Colonic mucosa (tissue), 4 donors: ENCODE measurements at places on chromosomes 7 and 10.
A peak's percentile ranks its signal among the peaks of the same experiment; 100 is the strongest.

DNA sequence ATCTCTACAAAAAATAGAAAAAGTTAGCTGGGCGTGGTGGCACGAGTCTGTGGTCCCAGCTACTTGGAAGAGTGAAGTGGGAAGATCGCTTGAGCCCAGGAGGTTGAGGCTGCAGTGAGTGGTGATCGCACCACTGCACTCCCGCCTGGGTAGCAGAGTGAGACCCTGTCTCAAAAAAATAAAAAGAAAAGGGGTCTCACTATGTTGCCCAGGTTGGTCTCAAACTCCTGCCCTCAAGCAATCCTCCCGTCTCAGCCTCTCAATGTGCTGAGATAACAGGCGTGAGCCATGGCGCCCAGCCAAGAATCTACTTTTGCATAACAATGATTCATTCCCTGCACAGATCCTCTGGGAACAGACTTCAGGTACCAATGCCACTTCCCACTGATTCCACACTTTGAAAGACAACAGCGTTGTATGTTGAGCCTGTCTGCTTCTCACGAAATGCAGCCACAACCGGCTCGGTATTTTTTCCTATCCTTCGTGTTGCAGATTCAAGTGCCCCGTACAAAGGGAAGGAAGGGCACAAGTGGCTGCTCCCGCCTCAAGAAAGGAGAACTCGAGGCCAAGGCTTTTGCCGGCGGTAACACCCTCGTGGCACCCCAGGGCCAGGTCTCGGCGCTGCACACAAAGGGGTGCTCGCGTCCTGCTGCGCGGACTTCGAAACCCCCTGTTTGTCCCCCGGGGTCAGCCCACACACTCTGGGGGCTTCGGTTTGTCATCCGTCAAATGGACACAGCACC, 745 bp downstream of the DAGLB start:
- DNase-seq: peak; percentile 91

GRCh38 chr10:123995461-123996131, 97.8 kb downstream of the CHST15 start:
- DNase-seq: peak; percentile 49

DNA sequence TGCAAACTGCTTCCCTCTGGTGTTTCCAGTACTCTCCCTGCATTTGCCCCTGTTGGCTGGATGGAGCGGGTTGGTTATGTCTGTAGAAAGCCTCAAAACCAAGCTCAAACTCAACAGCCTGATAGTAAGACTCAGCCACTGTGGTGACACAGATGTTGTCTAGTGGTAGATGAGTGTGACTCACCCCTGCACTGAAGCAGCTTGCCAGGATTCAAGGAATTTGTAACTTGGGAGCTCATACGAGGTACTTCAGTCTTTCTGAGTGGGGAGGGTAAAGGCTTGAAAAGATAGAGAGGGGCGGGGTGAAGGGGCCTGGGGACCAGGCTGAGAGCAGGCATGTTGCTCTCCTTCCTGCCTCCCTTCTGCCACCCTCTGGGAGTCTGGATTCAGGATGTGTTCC, 22.9 kb upstream of the AQP1 start:
- no peak for DNase-seq

DNA sequence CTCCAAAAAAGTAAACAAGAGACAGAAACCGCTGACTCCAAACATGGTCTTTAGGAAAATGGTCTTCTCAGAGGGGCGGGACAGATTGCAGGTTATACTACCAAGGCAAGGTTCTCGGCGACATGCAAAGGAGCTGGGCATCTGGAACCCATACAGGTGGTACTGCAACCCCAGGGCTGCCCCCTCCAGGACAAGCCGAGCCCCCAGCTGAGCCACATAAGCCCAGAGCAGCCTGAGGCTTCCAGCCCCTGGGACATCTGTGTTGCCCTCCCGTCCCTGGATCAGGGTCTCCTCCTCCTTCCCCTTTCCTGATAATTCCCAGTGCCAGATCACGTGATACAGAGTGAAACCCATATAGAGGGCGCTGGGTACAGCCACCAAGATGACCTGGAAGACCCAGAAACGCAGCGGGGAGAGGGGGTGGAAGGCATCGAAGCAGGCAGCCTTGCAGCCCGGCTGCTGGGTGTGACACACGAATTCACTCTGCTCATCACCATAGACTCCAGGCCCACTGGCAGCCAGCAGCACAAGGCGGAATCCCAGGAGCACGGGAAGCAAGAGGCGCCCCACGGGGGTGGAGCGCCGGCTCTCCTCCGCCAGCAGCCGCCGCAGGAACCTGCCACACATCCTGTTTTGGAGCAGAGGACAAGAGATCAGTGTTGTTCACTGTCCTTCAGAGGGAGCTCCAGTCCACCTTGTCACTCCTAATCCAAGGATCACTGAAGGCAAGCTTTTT, at the start of gene GJC3:
Gene GJC3 (minus strand): TSS at position 627 of the 736 bp plus-strand sequence. CDS start 0 bp downstream, at position 627.
- DNase-seq: peak; percentile 38

DNA sequence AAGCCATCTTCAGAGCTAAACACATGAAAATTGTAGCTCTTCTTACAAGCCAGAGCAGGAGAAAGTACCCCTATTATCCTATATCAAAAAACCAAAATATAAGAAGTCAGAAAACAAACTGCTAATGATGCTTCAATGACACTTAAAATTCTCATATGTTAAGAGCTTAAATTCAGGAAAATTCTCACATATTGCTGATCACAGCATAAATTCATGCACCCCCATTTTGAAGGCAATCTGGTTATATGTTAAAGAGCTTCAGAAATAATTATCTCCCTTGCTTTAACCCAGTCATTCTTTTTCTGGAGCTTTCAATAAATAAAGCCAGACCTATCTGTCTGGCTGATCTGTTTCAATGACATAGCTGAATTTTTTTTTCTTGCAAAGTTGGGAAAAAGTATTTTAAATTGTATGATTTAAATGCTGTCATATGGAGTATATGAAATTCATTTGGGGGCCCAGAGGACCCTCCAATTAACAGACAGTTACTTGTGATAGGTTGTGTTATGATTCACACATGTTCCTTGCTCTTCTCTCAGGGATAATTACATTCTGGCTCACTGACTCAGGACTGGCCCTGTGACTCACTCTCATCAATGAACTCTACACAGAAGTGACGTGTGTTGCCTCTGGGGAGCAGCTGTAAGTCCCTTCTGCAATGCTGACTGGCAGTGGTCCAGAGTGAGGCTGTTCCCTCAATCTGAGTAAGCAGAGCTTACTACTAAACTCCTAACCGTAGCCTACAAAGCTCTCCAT, 85.2 kb downstream of the HGF start:
- DNase-seq: peak; percentile 75

GRCh38 chr7:117435475-117436043, 8.3 kb upstream of the ASZ1 start:
- no peak for DNase-seq

DNA sequence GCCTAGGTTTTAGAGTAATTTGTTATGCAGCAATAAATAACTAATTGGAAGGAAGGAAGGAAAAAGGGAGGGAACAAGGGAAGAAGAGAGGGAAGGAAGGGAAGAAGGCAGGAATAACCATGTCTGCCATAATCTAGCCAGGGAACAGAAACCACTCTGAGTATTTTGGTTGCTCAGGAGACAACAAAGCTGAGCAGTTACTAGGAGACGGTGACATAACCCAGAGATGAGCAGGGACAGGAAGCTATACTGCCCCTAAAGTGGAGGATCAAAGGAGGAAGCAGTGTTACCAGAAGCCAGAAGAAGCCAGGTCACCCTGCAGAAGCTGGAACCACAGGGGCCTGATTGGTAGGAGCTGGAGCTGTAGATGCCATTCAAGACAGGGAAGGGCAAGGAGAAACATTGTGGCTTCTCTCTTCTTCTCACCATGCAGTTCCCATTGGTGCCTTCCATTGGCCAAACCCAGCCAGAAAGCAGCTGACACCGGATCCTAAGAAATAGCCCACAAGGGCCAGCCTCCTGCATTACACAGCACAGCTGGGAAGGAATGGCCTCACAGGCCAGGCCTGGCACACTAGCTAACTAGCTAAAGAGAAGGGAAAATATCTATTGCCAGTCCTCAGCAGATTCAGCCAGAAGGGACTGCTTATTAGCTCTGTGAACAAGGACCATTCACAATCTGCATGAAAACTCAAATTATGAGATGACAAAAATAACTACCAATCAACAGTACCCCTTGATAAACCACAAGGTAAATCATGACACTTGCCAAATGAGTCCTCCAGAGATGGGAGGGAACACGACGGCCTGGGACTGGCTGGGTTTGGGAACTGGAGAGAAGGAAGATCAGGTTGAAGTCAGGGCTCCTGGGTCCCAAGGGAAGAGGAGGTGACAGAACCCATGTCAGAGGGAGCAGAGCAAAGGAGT, 184.5 kb upstream of the NFE2L3 start:
- DNase-seq: no peak

GRCh38 chr7:124940306-124940705, 10.7 kb upstream of the POT1 start:
- no peak for DNase-seq

GRCh38 chr7:34451923-34452322, 206.1 kb upstream of the NPSR1 start:
- no peak for DNase-seq

- peak; percentile 36 for DNase-seq
These were observed 260.3 kb downstream of the AHR start for GRCh38 chr7:17558558-17559332.

GRCh38 chr10:5659702-5660528, 6.5 kb downstream of the ASB13 start:
- DNase-seq: peak; percentile 70

DNA sequence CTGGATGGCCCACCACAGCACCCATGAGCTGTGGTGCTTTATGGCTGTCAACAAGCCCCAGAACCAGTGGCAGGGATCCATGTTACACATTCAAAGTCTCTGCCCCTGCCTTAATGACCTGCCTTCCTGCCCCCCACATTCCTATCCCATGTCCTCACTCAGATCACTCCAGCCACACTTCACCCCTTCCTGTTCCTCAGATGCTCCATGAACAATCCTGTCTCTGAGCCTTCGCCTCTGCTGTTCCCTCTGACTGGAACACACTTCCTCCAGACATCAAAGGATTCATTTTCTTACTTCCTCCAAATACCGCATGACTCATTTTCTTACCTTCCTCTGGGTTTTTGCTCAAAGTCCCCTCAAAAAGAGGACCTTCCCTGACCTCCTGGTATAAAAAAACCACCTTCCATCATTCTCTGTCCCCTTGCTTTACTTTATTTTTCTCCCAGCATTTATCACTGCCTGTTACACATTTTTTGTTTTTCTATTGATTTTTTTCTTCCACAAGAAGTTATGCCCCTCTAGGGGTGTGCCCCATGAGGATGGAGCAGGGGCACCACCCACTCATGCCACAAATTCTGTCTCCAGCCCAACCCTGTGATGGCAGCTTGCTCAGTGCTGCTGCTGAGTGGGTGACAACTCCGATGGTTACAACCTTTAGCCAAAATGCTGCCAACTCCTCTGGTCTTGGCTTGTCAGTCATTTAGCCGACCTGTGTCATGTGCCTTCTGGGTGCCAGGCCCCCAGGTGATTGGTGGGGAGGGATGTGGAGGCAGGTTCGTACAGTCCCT, 18.2 kb downstream of the COL13A1 start:
- DNase-seq: no peak

DNA sequence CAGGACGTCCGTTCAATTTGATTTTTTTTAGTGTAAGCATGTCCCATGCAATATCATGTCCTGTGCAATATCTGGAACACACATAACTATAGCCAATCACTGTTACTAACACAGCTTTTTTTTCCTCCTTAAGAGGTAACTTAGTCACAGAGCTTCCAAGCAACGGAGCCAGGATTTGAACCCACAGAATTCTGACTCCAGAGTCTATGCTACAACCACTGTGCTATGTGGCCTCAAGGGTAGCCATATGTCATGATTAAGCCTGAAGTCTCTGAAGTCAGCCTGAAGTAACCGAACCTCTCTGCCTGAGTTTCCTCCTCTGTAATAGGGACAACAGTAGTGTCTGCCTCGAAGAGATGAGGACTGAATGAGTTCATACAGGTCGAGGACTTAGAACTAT, 42.2 kb upstream of the TCF7L2 start:
- DNase-seq: no peak

GRCh38 chr7:134945691-134946090, 40.6 kb upstream of the AGBL3 start:
- DNase-seq: no peak

GRCh38 chr10:133258818-133259601, 17.7 kb downstream of the ADAM8 start:
- peak; percentile 70 for DNase-seq

DNA sequence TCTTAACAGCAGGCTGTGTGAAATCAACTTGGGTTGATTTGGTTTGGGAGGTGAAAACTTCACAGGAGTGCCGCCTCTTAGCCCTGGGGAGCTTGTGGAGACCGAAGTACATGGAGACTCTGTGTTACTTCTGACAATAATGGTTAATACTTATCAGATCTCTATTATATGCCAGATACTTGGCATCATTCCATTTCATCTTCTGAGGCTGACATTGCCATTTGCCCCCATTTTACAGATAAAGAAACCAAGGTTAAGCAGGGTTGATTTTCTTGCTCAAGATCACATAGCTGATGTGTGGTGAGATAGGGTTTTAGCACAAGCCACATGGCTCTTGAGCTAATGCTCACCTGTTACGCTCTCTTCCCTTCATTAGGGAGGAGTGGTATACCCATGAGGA, 150.6 kb upstream of the FAM13C start:
- DNase-seq: no peak
